ENCODE measurements at places on chromosomes 6 and 20. TPM values are rescaled to one million over a fixed set of nuclear protein-coding genes. Genes with fewer than 3 reads are reported as not detected.
A peak's percentile ranks its signal among the peaks of the same experiment; 100 is the strongest.

GRCh38 chr6:170018936-170019817 is 267.8 kb downstream of the ERMARD start:
- H3K4me3 ChIP-seq = no peak overlapping the region
- no peaks in the 10 kb centered on the region for H3K36me3 ChIP-seq
- H3K27me3 ChIP-seq = peaks cover 22% of the 10 kb centered on the region
- H3K27ac ChIP-seq = no peak overlapping the region
- DNase-seq = no peak

GRCh38 chr6:44925100-44925739 is 402.9 kb upstream of the RUNX2 start:
- no peak overlapping the region for H3K4me3 ChIP-seq
- H3K27me3 ChIP-seq = no peaks in the 10 kb centered on the region
- peak overlapping the region; percentile 13 for H3K27ac ChIP-seq

SLCO4A1 gene
- 40.5 TPM for total RNA-seq

CRISP3 gene
- not detected for total RNA-seq

All from activated CD4-positive, alpha-beta T cell treated with anti-CD3 and anti-CD28 coated beads for 36 hours (primary cell).